SK-N-DZ (cell line): ENCODE measurements at places on chromosomes 12 and 14.

DNA sequence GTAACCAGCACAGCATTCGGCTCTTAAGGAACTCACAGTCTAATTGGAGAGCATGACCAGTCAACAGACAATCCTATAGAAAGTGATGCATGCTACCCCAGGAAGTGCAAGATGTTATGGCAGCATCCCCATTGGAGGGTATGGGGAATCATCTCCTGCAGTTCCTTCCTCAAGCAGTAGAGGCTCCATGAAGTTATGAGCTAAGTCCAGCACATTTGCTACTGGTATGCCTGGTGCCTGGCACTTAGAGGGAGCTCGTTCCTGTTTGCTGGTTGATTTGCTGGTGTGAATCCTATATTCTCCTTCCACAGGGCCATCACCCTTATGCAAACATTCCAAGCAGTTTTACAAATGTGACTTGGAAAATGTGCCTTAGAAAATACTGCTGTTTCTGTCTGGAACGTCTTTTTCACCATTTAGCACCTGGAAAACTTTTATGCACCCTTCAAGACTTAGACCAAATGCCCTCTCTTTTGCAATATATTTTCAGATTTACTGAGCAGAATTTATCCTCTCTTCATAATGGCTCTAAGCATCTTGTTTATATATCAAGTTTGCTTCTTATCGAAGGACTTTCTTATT is 136.1 kb upstream of the WSCD2 start:
- peak; percentile 30 for DNase-seq

DNA sequence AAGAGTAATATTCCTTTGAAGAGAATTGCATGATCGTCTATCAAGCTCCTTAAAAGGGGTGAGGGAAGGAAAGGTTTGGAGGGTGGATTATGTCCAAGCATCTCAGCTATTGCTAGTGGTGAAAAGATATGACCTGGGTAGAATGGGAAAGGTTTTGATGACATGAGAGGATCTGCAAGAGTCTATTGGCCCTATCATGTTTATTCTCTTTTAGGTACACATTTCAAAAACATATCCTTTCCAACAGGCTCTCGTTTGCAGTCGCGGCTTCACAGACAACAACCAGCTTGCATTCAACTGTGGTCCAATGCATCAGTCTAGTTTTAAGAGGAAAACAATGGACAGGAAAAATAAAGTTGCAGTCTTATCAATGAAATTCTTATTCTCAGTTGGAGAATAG is 17.1 kb downstream of the FOXG1 start:
- DNase-seq, result no peak

DNA sequence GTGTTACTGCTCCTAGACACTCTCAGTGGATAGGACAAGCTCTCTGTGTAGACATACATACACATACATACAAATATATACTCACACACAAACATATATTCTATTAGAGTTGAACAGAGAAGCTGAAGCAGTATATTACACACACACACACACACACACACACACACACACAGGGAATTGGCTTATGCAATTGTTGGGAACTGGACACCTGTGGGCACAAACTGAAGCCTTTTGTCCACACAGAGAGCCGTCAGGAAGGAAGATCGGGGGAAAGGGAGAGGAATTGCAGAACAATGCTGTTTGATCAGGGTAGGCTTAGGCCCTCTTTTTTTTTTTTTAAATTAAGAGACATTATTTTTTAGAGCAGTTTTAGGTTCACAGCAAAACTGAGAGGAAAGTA is 180.7 kb upstream of the DDHD1 start:
- DNase-seq, result no peak

DNA sequence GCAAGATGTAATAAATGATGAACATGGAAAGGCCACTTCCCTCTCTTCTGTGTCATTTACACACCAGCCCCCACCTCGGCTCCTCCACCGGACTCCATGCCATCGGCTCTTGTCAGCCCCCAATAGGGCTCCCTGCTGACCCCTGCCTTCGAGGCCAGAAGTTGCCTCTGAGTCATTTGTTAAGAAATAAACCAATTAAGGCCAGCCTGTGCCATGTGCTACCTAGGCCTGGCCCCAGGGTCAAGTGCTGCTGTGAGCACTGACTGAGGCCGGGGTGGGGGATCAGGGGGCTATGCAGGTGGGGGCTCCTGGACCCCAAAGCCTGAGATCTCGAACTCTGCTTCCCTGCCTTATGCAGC is 53.2 kb downstream of the TESC start:
- peak; percentile 78 for DNase-seq

- DNase-seq, result peak; percentile 7
These were observed 1.0 kb downstream of the FGFR1OP2 start for GRCh38 chr12:26939192-26939832.

- no peak for DNase-seq
These were observed 882.3 kb downstream of the LRFN5 start for GRCh38 chr14:42488965-42489364.

DNA sequence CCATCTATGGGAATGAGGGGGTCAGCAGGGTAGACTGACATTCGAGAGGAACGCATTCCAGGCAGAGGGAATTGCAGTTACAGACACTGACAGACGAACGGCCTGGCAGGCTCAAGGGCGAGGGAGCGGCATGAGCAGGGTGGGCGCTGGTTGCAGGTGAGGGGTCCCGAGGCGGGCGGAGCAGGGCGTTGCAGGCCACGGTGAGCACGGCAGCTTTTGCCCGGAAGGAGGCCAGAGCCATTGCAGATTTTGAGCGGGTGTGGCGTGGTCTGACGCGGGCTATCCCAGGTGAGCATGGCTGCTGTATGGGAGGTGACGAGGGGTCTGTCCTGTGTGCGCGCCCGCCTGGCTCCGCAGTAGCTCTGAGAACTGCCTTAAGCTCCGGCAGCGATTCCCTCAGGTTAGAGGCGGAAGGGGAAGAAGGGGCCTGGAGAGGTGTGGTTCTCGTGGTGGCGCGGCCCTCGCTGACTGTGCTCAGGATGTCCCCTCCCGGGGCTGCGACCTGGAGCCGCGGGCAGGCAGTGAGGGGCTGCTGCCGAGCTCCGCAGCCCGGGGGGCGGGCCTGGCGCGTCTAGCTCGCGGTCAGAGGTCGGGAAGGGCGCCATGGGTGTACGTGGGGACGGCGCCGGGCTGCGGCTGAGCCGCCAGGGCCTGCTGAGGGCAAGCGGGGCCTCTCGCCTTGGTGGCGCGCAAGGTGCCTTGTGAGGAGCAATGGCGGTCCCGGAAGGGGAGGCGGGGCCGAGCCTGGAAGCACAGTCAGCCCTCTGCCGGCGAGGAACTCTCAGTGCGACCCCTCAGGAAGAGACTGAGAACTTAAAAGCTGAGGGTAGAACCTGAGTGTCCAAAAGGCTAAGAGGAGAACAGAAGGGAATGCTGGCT is 177.1 kb downstream of the CACNA1C start:
- no peak for DNase-seq

DNA sequence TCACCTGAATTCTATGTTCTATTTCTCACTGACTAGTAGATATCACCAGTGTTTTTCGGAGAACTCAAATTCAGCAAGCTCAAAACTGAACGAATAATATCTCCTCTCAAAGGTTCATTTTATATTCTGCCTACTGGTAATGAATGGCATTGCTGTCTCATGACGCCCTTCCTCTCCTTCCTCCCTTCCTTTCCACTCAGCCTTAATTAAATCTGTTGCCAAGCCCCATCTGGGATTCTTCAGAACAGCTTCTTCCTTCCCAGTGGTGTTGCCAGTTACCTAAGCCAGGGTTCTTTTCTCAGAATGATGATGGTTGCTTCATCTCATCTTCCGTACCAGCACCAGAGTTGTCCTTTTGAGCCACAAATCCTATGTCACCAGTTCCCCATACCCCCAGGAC is 143.2 kb downstream of the SYNE2 start:
- no peak for DNase-seq

GRCh38 chr14:104390221-104390931 is 189.2 kb upstream of the C14orf180 start:
- DNase-seq, result no peak

- DNase-seq, result no peak
These were observed 16.4 kb upstream of the HVCN1 start for GRCh38 chr12:110705309-110705708.

- no peak for DNase-seq
These were observed 171.2 kb downstream of the CEP128 start for GRCh38 chr14:80770114-80770908.

GRCh38 chr14:95327558-95328374 is 8.1 kb upstream of the CLMN start:
- DNase-seq, result no peak

GRCh38 chr12:2160043-2160442 is 107.3 kb downstream of the CACNA1C start:
- no peak for DNase-seq

- no peak for DNase-seq
These were observed 4.8 kb downstream of the GMPR2 start for GRCh38 chr14:24237463-24237955.

- DNase-seq, result no peak
These were observed 110.0 kb upstream of the ARHGAP5 start for GRCh38 chr14:31966896-31967668.

- DNase-seq, result no peak
These were observed 15.8 kb downstream of the FGFR1OP2 start for GRCh38 chr12:26954027-26954426.

- DNase-seq, result no peak
These were observed 754 bp downstream of the ATG14 start for GRCh38 chr14:55410876-55411275.

DNA sequence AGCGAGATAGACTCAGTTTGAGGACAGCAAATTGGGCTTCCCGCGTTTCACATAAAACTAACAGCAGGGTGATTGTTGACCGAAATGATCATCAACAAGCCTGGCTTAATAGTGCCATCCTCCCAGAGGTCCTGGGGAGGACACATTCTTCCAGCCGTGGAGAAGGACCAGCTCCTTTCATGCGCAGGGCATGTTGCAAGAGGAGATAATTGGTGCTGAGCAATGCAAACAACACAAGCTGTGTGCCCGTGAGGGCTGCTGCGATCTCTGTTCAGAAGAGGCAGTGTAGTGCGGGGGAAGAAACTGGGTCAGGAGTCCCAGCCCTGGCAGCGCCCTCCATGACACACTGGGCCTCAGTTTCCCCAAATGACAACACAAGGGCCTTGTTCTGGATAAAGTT is 54.3 kb downstream of the CCDC85C start:
- no peak for DNase-seq
